Activated T-cell treated with anti-CD3 and anti-CD28 coated beads for 48 hours (primary cell): ENCODE measurements at places on chromosomes 12 and 14.

DNA sequence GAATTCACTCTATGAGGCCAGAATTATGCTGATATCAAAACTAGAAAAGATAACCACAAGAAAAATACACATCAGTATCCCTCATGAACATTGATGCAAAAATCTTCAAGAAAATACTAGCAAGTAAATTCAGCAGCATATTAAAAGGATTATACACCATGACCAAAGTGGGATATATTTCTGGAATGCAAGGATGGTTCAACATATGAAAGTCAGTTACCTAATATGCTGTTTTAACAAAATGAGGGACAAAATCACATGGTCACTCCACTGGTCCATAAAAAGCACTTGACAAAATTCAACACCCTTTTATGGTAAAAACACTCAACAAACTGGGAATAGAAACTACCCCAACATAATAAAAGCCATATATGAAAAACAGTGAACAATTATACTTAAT, 40.3 kb downstream of the TECPR2 start:
- no peak for DNase-seq

GRCh38 chr12:109840305-109841074, 7.3 kb upstream of the TRPV4 start:
- no peak for DNase-seq

DNA sequence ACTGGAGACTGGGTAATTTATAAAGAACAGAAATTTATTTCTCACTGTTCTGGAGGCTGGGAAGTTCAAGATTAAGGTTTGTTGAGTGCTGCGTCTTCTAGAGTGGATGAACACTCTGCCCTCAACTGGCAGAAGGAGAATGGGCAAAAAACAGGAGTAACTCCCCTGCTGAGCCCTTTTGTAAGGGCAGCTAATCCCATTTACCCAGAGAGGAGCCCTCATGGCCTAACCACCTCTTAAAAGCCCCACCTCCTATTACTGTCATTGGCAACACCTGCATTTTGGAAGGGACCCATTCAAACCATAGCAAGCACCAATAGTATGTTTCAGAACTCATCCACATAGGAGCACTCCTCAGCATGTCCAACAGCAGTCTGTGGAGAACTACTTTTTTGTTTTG, 47.4 kb downstream of the BORCS5 start:
- DNase-seq: no peak

DNA sequence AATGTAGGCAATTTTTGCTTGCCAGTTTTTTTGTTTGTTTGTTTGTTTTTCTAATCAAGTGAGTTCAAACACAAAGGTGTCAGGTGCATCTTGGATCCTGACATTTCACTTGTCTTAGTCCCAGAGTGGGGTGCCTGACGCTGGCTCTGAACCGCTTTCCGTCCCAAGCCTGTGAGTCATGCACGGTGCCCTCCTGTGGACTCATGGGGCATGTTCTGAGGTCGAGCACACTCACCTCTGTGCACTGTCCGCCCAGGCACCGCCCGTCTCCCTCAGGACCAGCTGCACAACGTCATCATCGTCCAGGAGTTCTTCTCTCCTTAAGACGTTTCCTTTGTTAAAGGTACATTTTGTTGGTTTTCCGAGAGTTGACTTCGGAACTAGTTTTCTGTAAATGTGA, 98.2 kb downstream of the GLT1D1 start:
- no peak for DNase-seq

DNA sequence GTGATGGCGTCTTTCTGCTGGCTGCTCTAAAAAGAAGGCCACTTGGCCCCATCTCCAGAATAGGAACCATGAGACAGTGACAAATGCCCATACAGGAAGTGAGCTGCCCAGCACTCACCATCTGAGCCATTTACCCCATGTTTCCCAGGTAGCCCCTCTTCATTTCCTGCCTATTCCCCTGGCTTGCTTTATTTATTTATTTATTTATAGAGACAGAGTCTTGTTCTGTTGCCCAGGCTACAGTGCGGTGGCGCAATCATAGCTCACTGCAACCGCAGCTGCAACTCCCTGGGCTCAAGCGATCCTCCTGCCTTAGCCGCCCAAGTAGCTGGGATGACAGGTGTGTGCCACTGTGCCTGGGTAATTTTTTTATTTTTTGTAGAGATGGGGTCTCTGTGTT, 71.2 kb downstream of the RIN3 start:
- DNase-seq: no peak

DNA sequence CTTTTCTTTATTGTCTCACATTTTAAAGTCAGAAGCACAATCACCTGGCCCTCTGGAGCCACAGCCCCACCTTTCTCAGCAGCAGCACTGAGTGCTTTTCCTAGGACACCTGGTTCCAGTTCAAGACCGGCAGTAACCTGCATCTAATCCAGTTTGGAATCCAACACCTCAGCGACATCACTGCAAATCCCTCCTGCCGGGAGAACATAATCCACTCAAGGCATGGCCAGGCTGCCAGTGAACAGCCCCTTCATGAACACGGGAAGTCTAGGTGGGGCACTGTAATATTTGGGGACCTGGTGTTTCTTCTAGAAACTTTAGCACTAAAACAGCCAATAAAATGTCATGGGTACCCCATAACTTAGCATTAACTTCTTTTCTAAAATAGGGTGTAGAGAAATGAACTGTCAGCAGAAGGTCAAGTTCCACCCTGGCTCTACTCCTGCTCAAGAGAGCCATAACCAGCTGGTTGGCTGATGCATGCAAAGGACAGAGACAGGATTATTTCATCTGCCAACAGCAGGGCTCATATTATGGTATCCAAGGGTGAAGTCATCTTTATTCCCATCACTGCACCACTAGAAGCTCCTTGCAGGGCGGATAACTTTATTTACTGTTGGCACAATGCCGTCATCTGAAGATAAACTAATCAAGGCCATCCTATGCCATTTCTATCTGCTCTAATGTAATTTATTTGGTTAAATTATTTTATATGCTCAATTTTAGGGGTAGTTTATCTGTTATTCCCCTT, 76.7 kb downstream of the TTC7B start:
- DNase-seq: no peak

DNA sequence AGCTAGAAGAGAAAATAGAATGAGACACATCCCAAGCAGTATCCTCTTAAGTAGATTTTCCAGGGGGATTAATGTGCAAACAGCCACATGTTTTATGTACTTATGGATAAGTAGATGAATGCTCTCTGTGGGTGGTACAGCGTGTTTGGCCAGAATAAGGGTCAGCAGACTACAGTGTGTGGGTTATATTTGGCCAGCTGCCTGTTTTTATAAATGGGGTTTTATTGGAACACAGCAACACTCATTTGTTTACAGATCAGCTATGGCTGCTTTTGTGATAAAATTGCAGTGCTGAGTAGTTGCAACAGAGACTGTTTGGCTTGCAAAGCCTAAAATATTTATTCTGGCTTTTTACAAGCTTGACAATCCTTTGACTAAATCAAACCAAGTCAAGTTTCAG, 780.2 kb upstream of the SEL1L start:
- DNase-seq: no peak

GRCh38 chr12:121170611-121171260, 38.1 kb downstream of the P2RX7 start:
- DNase-seq: no peak

GRCh38 chr14:73236752-73237218, 521 bp upstream of the PAPLN start:
- no peak for DNase-seq

DNA sequence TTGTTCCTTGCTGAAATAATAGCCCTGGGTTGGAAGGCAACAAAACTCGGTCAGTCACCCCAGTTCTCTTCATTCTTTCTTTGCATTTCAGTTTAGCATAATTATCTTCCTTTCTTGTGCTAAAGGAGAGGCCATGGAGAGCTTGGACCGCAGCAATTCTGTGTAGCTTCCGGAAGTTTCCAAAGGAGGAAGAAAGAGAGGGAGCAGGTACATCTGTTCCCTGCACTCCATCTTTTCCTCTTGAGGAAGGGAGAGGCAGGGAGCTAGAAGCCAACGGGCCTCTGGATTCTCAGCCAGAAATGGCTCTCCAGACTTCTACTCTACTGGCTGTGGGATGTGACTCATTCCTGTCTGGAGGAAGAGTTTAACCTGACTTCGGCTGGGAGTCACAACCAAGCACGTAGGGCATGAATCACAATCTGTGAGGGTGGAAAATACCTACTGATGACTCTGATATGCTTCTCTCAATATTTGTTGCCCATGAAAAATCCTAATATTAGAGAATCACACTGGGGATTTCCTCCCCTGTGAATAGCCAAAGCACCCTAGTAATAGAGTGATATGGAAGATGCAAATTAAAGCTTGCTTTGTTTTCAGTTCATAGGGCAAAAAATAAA, 17.0 kb downstream of the ANO6 start:
- peak; percentile 29 for DNase-seq

- DNase-seq: no peak
These were observed 196.6 kb upstream of the FLRT2 start for GRCh38 chr14:85333313-85333712.

GRCh38 chr12:77786675-77787074, 44.0 kb upstream of the NAV3 start:
- no peak for DNase-seq

DNA sequence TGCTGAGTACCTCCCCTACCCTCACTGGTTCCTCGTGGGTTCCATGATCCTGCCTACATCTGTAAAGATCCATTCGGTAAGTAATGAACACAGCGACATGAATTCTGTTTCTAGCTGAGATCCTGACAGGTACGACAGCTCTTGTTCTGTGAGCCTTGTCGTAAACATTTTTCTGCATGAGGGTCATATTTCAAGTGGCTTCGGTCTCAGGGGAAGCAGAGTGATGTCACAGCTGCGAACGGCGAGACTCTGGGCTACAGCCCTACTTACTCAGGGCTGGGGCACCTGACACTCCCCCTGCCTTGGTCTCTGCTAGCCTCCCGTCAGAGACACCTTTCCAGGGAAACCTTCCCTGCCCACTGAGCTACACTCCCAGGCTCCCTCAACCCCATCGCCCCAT, 85.8 kb downstream of the RBM19 start:
- DNase-seq: no peak

DNA sequence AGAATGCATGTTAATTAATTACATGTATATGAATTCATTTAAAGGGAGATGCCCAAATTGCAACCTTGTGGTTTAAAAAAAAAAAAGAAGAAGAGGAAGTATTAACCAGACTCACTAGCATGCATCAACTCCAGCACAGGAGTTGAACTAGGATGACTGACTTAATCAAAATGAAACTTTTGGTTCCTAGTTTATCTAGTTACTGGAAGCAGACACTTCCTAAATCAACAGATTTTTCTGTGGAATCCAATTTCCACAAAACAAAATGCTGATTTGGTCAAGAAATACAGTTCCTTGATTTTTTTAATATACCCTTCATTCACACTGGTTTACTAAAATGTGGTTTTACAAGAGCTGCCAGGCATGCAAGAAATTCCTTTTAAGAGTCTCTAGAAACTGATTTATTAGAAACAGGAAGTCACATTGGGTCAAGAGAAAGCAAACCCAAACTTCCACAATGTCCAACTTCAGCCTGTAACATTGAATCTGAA, 41.6 kb downstream of the ITPR2 start:
- DNase-seq: no peak

- no peak for DNase-seq
These were observed 1378.3 kb upstream of the SEL1L start for GRCh38 chr14:82911930-82912329.

DNA sequence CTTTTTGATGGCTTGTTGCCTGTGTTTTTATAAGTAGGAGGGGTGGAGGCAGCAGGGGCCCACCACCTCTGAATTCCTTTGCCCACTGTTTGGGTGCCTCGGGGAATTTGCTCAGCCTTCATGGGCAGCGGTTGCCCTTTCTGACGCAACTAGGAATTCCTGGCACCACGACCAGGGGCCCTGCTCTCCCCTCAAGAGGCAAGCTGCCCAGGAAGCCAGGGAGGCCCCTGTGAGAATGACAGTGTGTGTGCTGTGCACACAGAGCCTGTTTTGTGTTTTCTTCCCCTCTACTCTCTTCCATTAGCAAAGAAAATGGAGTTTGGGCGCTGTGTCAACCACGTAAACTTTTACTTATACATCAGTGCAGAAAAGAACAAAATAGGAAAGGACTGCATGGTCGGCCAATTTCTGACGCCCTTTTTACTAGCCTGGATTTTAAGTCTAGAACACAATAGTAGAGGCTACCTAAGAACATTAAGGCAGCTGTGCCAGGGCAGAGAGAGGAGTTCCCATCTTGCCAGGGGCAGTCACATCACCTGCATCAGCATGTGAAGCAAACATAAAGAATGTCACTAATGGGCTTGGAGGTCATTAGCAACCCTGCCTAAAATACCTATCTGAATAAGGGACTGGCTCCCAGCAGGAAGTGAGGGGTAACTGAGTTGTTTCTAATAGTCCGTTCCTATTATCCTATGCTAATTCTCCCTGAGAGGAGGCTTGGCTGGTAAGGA, 17.9 kb upstream of the PTGR2 start:
- DNase-seq: no peak

GRCh38 chr12:30823764-30824163, 69.0 kb upstream of the CAPRIN2 start:
- no peak for DNase-seq

DNA sequence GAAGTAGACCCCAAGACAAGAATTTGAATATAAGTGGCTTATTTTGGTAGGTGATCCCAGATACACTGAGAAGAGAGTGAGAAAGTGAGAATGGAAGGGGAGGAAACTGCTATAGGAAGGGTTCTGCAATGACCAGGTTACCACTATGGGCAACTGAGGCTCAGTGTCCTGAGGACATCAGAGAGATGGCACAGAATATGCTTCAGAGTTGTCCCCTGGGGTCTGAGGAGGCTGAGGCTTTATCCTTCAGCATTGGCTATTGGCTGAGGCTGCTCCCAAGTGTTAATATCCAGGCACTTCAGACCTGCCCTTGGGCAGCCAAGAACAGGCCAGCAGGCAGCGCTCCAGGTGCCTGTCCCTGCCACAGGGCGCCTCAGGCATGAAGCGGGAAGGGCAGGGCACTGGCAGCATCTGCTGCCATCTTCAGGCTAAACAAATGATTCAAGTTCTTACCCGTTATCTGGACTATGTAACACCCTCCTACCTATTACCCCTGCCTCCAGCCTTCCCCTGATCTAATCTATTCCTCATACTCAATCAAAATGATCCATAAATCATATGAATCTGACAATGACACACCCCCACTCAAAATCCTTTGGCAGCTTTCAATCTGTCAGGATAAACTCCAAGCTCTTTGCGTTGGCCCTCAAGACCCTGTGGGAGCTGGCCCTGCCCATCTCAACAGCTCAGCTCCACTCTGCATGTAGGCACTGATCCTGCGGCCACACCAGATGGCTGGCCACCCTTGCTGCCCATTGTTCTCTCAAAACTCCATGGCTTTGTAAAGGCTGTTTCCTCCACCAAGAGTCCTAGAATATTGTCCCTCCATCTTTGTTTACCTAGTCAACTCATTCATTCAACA, 42.4 kb downstream of the CKAP4 start:
- no peak for DNase-seq

DNA sequence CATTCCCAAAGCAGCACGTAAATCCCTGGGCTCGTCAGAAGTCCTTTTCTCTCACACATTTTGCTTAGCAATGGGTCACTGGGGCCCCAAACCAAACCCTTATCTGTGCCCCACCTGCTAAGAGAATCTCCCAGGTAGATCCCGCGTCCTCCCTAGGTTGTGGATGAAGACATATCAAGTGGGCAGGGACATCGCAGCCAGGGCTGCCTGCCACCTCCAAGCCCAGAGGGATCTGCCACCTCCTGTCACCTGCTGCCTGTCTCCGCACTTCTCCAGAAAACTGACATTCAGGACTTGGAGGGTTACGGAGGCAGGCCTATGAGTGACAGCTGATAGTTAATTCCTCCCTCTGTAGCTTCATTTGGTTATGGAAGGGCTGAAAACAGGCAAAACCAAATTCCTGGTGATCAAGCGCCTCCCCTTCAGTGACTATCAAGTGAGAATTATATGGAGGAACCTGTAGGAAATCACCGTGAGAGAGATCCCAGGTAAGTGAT, 19.5 kb downstream of the BCL11B start:
- DNase-seq: no peak

GRCh38 chr14:32367516-32367915, 38.4 kb downstream of the AKAP6 start:
- DNase-seq: no peak
